Activated CD4-positive, alpha-beta T cell treated with anti-CD3 and anti-CD28 coated beads, Interleukin-2, Interleukin-4, amounts not matched to agents 100 ng/mL and 50 ng/mL, durations not matched to agents 16 hours and 8 hours (primary cell): ENCODE measurements at places on chromosomes 7 and 10.
A peak's percentile ranks its signal among the peaks of the same experiment; 100 is the strongest.

- no peak for DNase-seq
Measured at GRCh38 chr10:103790580-103790979, 64.8 kb downstream of the SH3PXD2A start.

DNA sequence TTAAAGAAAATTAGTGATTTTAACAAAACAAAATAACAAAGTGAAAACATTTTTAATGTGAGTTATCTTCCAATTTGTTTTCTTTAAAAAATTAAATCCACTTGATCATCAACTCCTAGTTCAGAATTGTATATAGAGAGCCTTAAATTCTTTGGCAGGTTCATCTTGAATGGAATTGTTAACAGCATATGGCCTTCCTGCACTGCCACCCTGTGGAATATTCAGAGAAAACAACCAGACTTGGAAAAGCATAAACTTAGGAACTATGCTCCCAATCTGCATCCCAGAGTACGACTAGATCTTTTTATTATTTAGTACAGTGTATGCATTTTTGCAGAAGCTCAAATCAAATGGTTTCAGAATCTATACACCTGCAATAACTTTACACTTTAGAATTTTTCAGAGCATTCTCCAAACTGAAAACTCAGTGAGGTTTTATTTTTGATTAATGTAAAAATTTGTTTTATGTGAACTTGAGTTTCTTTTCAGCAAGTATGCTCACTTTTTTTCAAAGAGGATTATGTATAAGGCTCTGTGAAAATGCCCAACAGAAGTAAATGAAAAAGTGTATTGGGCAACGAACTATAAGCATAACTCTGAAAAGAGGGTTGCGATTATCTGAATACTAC lies 44.9 kb upstream of the ANK3 start:
- peak; percentile 32 for DNase-seq

- peak; percentile 45 for DNase-seq
Measured at GRCh38 chr7:105691680-105692564, 110.6 kb upstream of the EFCAB10 start.

- DNase-seq, result peak; percentile 31
Measured at GRCh38 chr10:72126184-72126871, 38.0 kb upstream of the SPOCK2 start.
